Spinal cord (tissue), 10 donors: ENCODE measurements at places on chromosomes 3 and 15. TPM values are rescaled to one million over a fixed set of nuclear protein-coding genes. Genes with fewer than 3 reads are reported as not detected.

The SLCO2A1 gene
- total RNA-seq, result 3.7 TPM

The IL17RE gene
- 1.1 TPM for total RNA-seq

The TRPM7 gene
- total RNA-seq, result 51.6 TPM

The C3orf85 gene
- not detected for total RNA-seq

The KNG1 gene
- 0.17 TPM for total RNA-seq
